ENCODE measurements at places on chromosomes 2 and 18.
A peak's percentile ranks its signal among the peaks of the same experiment; 100 is the strongest.

DNA sequence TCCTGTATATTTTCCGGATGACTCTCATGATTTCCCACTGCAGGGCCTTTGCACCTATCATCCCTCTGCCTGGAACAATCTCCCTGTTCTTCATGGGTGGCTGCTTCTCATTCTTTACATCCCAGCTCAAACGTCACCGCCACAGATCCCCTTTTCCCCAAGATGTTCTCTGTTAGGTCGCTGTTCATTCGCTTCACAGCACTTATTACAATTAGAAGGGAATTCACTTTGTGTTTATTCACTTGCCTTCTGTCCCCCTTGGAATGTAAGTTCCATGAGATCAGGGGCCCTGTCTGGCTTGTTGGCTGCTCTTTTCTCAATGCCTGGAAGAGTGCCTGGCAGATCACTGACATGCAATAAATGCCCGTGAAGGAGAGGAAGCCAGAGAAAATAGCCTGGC, 106.7 kb downstream of the FOXI3 start:
- no peak for DNase-seq

- DNase-seq, result no peak
Measured at GRCh38 chr2:112666761-112667122, 21.0 kb downstream of the SLC20A1 start.

- DNase-seq, result no peak
Measured at GRCh38 chr2:73018188-73018825, 53.2 kb downstream of the SFXN5 start.

DNA sequence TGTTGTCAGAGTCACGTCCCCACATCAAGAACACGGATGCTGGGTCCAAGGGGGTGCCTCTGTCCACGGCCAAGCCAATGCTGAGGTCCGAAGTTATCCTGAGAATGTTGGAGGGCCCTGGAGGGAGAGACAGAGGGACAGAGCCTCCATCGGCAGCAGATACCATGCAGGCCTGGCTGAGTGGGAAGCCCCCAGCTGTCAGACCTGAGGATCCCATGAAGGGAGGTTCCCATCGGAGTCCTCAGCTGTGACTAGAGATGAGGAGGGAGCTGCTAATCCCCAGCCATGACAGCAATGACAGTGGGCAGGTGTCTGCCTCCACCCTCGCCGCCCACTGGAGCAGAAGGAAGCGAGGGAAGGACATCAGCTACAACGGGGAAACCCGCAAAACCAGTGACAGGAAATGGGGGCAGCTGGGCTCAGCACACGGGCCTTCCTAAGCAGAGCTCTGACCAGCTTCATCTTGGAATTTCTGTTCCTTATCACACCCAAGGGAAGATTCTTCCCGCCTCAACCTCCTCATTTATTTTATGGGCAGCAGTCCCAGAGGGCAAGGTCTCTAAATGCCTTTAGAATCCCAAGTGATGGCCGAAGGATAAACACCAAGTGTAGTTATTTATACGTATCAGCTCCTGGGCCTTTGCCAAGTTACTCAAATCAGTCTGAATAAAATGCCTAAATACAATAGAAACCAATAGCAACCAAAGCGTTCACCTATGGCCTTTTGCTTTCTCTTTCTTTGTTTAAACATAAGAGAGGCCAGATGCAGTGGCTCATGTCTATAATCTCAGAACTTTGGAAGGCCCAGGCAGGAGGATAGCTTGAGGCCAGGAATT, 32.2 kb downstream of the FAM178B start:
- DNase-seq, result no peak

DNA sequence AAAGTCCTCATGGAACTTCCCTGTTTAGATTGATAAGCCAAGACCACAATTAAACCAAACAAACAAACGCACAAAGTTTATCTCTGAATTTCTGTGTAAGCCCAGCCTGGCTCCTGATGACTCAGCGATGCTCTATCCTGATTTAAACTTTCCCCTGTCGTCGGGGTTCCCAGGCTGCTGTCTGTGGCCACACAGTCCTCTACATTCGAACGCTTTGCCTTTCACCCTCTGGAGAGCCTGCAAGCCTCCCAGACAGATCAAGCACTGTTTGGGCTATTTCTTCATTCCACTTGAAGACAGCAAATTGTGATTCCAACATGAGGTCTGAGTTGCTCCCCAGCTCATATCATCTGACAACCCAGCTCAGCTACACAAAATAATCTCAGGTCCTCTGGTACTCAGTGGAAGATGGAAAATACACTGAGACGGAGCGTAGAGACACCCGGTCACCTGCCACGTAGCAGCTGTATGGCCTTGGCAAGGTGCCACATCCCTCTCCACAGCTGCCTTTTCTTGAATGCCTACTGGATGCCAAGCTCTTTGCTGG, 51.2 kb downstream of the CYRIA start:
- no peak for DNase-seq

GRCh38 chr2:170122883-170123547, 54.9 kb upstream of the MYO3B start:
- no peak for DNase-seq

DNA sequence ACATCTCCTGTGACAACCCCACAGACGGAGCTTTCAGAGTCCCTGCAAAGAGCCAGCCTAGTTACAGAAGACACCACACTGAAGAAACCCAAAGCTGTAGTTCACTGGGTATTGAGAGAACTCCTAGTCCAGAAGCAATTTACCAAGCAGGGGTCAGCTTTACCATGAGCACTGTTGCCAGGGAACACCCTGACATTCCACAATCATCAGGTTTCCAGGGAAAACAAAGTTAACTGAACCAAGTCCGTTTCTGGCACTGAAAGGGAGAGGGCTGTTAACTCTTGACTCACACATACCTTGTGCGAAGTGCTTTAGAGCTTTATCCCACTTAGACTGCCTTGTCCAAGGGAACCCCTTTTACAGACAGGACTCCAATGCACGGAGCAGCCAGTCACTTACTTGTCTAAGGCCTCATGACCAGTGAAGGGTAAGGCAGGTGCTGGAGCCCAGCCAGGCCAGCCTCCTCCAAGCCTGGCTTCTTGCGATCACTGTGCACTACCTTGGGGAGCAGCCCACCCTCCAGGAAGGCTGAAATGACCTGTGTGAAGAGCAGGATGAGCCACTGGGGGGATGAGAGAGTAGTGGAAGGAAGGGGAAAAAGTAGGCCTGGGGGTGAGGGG, 53.9 kb downstream of the REEP1 start:
- no peak for DNase-seq

DNA sequence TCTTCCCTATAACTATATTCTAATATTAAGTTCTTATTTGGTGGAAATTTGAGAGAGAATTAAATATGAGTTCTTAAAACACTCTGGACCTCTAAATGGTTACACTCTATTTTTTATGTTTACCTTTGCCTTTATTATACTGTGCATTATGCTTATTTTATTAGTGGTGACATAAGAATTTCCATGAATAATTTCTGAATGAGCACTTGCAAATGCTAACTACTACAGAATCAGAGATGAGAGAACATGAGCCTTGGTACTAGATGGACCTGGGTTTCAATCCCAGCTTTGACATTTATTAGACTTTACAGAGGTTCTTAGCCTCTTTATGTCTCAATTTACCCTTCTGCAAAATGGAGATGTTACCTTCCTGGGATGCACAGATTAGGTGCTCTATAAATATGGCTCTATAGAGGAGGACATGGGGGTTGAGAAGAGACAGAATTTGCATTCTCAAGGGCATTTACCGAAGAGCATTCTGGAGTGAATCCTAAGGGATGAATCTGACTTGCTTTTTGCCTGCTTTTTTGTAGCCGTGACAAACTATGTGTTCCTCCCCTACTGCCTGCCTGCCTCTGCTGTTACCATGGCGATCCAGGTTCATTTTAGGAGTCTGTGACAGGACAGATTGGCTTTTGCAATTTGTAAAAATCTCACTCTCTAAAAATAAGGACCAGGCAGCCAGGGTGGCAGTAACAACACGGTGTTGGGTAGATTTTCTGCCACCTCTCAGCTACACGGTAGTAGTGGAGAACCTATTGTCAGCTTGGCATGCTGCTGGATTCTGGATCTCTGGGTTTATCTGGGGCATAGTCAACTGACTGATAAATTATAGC, 20.7 kb upstream of the CNRIP1 start:
- no peak for DNase-seq

DNA sequence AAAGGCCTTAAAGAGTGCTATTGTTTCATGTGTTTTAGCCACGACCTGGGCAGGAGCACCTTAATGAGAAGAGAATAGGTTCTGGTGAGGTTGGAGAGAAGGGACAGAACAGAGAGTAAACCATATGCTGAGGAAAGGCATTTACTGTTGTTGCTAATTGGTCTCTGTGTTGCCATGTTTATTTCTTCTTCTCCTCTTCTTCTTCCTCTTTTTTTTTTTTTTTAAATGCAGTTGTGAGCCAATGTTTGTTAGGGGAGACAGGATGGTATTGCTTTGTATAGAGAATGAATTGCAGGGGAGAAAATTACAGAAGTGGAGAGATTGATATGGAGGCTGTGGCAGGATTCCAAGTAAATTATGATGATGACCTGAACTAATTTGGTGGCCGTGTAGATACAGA, 2.6 kb downstream of the SCN9A start:
- no peak for DNase-seq

DNA sequence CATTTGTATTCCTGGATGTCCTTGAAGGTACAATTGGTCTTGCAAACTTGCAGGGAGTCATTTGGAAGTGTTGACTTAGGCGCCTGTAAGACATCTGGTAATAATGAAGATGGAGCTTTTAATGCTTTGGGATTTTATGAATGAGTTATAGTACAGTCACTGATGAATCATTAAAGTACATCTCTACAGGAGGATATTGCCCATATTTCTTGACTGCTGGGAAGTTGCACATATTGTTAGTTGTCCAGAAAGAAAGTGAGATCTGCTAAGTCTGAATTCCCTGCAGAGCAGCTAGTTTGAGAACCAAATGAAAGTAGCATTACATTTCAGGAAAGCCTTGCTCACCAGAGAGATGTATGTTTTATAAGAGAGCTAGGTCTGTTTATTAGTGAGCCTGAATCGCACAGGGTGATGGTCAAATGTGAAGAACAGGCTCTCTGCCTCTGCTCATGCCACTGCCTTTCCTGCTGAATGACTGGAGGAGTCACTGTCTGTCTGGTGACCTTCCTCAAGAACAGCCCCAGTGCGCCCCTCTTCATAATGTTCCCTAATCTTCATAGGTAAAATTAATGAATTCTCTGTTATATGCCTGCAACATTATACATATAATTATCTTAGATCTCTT, 138.9 kb upstream of the KLHL14 start:
- no peak for DNase-seq

GRCh38 chr2:141062031-141062430, 1068.8 kb downstream of the LRP1B start:
- no peak for DNase-seq

- DNase-seq, result no peak
Measured at GRCh38 chr2:162890690-162891311, 52.2 kb upstream of the KCNH7 start.

DNA sequence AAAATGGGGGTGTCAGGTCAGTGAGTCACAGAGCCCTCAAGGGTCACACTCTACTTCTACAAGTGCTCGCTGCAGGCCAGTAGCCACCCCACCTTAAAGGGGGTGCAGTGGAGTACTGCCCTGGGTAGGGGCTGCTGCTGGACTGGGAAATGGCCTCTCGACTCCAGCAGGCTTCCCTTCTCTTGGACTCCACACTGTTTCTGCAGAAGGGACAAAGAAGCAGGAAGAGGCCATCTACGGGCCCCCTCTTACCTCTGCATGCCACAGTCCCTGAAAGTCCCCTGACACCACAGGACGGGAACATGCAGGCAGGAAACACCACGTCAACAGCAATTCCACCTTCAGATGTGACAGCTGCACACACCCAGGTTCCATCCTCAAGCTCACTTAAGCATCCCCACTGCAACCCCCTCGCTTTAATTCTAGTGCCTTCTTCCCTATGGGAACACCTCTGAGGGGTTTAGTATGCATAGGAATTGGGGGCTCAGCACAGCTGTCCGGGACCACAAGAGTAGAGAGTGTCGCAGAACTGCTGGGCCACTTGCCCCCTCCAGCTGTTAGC, 22.3 kb downstream of the SNED1 start:
- no peak for DNase-seq

DNA sequence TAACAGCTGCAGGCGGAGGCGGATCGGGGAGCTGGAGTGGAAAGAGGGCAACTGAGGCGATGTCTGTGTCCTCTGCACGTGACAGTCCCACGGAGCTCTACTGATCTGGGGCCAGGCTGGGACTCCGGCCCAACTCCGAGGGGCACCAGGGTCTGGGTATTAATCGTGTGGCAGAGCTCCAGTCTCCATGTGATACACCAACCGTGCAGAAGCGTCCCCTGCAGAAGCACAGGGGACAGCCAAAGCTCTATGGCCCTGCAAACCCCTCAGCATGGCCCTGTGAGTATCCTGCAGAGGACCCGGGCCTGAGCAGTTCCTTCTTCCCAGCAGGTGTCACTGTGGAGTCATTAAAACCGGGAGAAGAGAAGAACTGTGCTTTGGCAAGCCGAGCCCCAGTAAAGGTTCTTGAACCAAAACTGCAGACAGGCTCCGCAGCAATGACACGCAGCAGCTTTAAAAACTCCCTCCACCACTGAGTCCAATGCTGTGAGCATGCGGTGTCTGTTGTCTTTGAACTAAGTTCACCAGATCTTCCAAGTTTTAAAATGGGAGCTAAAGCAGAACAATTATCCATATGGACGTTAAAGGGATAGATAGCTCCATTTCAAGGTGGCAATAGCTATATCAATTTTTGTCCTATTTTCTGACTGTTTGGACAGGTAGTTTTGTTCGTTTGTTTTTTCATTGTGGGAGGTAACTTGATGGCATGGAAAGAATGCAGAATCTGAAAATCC, 79.4 kb downstream of the TMEM182 start:
- DNase-seq, result no peak

- no peak for DNase-seq
Measured at GRCh38 chr2:79573895-79574674, 61.2 kb downstream of the CTNNA2 start.

GRCh38 chr2:47015206-47015605, 99.6 kb upstream of the MCFD2 start:
- no peak for DNase-seq

- no peak for DNase-seq
Measured at GRCh38 chr2:126510356-126510755, 145.6 kb upstream of the GYPC start.

DNA sequence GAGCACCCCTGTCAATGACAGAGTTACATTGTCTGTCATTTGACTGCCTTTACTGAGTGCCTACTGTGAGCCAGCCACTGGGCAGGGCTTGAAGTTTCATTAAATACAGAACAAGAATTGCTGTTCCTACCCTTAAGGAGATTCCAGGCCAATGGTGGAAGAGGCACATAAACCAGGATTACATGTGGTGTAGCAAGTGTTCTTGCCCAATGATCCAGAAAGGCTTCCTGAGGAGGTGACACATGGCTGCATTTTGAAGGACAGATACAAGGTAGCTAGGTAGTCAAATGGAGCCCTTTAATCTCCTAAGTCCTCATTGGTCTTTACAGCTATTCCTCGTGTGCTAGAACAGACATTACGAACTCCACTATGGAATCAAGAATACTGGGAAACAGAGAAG, 312.7 kb downstream of the ETAA1 start:
- no peak for DNase-seq

GRCh38 chr2:201191132-201191875, 8.4 kb downstream of the CASP10 start:
- peak; percentile 13 for DNase-seq

GRCh38 chr2:178066324-178066723, 6.3 kb downstream of the PDE11A start:
- no peak for DNase-seq

GRCh38 chr2:144162652-144163051, 357.3 kb downstream of the ZEB2 start:
- no peak for DNase-seq

- no peak for DNase-seq
Measured at GRCh38 chr2:52220393-52220792, 1188.5 kb upstream of the NRXN1 start.

All from T-helper 1 cell (primary cell).